Stimulated activated CD4-positive, alpha-beta T cell treated with anti-CD3 and anti-CD28 coated beads, Interleukin-12 subunit alpha, Interleukin-12 subunit beta, amount 100 ng/mL, for 48 hours (primary cell): ENCODE measurements at places on chromosomes 4 and X.
A peak's percentile ranks its signal among the peaks of the same experiment; 100 is the strongest.

DNA sequence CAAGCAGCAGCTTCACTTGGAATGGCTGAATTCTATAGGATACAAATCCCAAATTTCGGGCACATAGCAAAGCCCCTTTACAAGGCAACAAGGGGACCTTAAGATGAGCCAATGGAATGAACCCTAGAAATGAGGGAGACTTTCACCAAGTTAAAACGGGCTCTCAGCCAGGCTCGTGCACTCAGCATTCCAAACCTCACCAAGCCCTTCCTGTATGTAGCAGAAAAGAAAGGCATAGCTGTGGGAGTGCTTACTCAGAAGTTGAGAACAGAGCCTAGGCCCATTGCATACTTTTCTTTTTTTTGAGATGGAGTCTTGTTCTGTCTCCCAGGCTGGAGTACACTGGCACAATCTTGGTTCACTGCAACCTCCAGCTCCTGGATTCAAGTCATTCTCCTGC, 10.8 kb upstream of the HERC5 start:
- DNase-seq, result no peak

- DNase-seq, result no peak
These were observed 85.7 kb downstream of the TEX13C start for GRCh38 chrX:125405339-125405738.

DNA sequence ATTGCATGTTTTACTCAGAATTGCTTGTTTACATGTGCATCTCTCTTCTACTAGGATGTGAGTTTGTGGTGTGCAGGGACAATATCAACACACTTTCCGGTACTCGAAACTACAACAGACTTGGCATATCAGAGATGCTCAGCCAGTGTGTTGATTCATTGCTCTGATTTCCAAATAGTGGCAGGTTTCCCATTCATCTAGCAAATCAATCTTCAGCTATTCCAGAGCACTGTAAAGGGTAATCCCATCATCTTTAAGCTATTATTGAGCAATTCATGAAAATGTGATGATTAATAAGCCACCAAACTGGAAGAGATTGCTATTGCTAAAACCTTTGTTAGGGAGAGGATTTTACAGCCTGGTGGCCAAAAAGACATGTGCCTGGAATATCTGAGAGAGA, 574.2 kb upstream of the CPEB2 start:
- no peak for DNase-seq

GRCh38 chrX:39730662-39731329, 367.0 kb downstream of the BCOR start:
- DNase-seq, result peak; percentile 26

DNA sequence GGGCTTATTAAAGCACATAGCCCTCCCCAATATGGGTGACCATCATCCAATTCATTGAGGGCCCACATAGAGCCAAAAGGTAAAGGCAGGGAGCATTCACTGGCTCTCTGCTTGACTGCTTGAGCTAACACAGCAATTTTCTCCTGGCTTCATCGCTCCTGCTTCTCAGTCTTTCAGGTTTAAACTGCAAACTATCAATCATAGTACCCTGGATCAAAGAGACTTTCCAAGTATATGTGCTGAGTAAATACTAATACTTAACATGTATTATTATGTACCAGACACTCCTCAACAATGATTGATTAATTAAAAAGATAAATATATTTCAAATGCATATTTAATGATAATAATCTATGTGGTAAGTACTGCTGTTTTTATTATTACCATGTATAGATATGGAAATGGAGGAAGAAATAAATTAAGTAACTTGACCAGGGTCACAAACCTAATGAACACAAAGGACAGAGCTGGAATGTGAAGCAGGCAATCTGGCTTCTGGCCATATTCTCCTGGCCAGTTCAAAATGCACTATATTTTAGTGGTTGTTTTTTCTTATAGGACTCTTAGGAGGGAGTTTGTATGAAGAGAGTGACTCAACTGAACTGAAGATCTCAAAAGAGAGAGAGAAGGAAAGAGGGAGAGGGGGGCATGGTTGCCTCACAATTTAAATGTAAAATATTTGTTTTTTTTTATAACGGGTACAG, 1197.3 kb downstream of the TECRL start:
- DNase-seq, result no peak

DNA sequence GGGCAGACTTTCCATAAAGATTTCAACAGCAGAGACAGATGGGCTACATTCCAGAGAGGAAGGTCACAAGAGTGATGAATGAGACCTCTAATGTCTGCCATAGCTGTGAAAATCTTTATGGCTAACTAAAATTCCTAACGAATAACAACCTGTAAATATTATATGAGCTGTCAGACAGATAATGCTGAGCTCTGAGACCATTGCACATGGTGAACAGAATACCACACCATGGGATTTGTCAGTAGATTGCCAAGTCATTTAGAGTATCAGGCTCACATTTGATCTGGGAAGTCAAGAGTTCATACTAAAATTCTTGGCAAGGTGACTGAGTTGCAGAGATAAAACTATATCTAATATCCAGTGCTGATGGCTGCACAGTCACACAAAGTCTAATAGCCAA, 259.2 kb upstream of the FTHL17 start:
- DNase-seq, result no peak

GRCh38 chr4:175339100-175339707, 421.0 kb downstream of the ADAM29 start:
- no peak for DNase-seq

DNA sequence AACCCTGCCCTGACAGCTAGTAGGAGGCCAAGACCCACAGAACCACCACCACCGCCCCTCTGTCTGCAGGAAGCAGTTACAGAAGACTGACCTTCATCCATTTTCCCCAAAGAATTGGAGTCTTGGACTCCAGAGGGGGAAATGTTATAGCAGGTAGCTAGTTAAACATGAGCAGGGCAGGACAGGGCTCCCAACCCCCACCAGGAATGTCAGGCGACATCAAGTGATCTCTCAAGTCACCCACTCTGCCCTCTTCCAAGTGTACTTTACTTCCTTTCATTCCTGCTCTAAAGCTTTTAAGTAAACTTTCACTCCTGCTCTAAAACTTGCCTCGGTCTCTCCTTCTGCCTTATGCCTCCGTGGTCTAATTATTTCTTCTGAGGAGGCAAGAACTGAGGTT, 17.1 kb upstream of the AADAT start:
- no peak for DNase-seq

DNA sequence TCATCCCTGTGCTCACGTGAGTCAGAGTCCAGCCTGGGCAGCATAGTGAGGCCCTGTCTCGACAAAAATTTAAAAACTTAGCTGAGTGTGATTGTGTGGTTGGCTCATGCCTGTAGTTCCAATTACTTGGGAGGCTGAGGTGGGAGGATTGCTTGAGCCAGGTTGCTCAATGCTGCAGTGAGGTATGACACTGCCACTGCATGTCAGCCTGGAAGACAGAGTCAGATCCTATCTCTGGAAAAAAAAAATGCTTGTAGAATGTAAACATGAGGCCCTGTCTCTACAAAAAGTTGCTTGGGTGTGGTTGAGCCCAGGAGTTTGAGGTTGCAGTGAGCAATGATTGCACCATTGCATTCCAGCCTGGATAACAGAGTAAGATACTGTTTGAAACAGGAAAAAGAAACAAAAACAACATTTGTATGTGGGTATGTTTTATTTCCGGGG, 11.3 kb upstream of the YTHDC1 start:
- DNase-seq, result no peak

GRCh38 chr4:2337131-2337723, 75.3 kb upstream of the MXD4 start:
- DNase-seq, result no peak

- peak; percentile 37 for DNase-seq
These were observed 1.7 kb upstream of the FGFRL1 start for GRCh38 chr4:1009542-1010394.

DNA sequence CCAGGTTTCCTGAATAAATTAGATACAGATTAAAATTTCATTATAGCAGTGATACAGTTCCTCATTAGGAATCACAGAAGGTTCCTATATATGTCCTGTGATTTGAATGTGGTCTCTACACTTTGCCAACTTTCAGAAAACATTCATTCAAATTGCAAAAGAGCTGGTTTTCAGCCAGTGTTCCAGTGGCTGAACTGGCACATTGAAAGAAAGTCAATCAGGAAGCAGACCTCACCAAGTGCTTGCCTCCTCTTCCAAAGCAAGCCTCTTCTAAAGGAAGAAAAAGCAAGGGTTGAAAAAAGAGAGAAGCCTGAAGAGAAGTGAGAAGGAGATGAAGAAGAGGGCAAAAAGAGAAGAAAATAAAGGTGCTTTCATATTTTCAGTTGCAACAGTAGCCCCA, 12.7 kb downstream of the KLHL34 start:
- DNase-seq, result no peak

DNA sequence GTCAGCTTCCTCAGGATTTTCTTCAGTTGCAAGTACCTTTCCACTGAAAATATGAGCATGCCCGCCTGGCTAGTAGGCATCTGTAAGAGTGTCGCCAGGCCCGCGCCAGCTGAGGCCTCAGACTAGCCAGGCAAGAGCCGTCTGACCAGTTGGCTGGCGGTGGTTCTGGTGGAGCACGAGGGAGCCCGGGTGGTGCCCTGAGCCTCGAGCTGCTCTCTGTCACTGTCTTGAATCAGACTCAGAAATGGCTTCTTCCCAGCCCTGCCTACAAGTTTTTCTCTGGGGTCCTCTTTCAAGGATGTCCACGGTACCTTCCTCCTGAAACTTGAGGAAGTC, 11.9 kb downstream of the GRPEL1 start:
- DNase-seq, result no peak

GRCh38 chr4:588351-588849, 12.3 kb upstream of the TMEM271 start:
- no peak for DNase-seq

- DNase-seq, result no peak
These were observed 340.9 kb downstream of the CENPC start for GRCh38 chr4:67204441-67204840.

DNA sequence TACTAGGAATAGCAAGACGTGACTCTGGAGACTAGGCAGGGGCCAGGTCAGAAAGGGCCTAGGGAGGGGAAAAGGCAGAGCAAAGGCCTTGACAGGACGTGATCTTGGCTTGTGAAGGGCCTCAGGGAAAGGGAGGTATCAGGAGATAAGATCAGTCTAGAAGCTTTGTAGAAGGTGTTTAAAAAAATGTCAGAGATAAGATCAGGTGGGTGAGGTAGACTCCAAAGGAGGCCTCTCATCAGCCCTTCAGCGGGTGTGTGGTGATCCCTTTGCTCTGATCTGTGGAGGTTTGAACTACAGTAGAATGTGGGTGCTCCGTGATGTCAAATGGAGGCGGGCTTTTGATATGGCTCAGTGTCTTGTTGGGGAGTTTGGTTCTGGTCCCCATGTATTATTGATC, 78.8 kb upstream of the PRPS1 start:
- DNase-seq, result peak; percentile 1

DNA sequence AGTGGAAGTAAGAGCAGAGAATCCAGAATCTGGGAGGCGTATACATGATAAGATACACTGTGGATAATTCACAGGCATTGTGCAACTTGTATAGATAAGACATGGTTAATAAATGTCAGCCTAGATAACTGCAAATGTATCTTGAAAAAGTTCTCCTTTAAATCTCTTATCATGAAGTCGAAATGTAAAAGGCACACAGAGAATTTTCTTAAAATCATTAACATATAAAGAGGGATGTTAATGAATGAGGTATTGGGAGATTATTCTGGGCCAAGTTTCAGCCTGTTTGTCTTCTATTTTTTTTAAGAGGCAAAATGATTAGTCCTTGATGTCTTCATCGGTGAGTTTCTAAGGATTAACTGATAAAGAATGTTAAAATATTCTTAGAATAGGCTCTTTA, 835 bp downstream of the TDO2 start:
- DNase-seq, result no peak

- DNase-seq, result no peak
These were observed 24.2 kb upstream of the EPGN start for GRCh38 chr4:74284053-74284452.

- DNase-seq, result no peak
These were observed 1575.8 kb upstream of the PABPC4L start for GRCh38 chr4:135777361-135777760.

- DNase-seq, result no peak
These were observed 111.7 kb downstream of the TENM3 start for GRCh38 chr4:182354867-182355266.

DNA sequence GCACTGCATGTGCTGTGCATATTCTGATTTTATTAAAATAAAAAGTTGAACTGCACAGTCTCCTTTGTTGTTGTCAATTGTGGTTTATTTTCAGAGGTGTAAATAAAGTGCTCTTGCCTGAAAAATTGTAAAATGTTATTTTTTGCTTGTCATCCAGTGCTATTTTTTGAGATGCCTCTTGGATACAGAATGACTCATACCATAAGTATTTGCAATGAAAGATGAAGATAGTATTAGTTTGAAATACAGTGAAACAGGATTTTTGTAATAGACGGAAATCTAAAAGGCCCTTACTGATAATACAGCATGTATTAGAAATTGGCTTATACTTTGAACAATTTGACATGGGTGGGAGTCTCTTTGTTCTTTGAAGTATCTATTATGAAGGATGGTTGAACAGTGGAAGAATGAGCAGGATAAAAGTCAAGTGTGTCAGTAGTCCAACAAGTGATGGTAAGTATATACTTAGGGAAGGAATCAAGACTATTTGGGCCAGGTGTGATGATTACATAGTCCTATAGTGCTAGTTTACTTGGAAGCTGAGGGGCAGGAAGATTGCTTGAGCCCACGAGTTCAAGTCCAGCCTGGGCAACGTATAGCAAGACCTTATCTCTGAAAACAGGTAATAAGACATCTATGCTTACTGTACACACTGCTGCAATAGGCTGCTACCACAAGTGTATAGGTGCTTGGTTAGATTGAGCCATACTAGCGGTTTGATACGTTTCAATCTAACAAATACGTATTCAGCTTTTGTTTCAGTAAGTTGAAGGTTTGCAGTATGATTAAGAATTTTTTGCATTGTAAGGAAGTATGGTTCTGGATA, 16.4 kb downstream of the DDX3X start:
- DNase-seq, result no peak

- no peak for DNase-seq
These were observed 4.6 kb upstream of the IRAK1 start for GRCh38 chrX:154024271-154024670.

DNA sequence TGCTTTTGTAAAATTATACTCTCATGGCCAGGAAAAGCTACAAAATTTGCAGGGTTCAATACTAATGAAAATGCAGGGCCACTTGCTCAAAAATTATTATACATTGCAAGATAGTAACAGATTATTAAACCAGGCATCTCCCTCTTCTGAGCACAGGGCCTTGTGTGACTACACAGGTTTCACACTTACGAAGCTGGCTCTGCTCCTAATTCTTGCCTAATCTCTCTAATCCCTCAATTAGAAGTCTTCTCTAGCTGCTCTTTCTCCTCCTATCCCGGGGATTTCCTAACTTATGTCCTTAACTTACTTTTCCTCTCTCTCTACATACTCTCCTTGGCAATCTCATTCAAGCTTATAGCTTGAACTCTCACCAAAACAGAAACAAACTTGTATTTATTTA, 168.3 kb downstream of the AREG start:
- DNase-seq, result no peak

DNA sequence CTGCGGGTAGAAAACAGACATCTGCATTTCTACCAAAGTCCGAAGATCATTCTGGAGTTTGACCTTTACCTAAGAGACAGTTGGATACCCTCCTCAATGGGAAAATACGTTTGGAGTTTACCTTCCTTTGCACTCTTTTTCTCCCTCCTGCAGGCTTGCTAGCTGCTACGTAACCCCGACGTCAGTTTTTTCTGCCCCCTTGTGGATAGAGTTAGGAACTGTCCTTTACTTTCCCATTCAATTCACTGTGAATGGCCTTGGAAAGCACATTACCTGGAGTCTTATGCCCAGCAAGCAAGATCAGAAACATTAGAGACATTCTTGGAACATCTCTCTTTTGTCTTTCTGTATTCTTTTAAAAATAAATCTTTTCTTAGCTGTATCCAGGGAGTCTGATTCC, 250.7 kb downstream of the NAP1L3 start:
- no peak for DNase-seq
